ENCODE measurements at places on chromosomes 4 and X.

GRCh38 chr4:153522802-153523094 lies 56.6 kb downstream of the TMEM131L start:
- DNase-seq = no peak

- DNase-seq = no peak
Observed at GRCh38 chr4:12458621-12459020, 1025.5 kb downstream of the RAB28 start.

DNA sequence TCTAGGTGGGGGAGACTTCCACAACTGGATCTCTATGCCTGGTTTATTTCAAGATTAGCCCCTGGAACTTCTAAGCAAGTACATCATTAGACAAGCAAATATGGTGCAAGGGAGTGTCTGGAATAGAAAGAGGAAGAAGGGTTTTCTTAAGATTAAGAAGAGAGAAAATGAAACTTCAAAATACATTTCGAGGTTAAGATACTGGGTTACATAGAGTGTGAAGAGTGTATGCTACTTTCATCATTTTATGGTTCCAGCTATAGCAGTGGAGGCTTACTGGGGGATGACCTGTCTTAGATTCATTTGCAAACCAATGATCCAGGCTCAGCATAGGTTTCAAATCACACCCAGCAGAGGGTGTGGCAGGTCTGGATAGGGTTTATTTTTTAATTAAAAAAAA lies 144.4 kb upstream of the GATB start:
- DNase-seq = no peak

GRCh38 chr4:182736207-182736606 lies 181.0 kb downstream of the DCTD start:
- no peak for DNase-seq

GRCh38 chr4:149896432-149896831 lies 80.8 kb upstream of the IQCM start:
- DNase-seq = no peak

DNA sequence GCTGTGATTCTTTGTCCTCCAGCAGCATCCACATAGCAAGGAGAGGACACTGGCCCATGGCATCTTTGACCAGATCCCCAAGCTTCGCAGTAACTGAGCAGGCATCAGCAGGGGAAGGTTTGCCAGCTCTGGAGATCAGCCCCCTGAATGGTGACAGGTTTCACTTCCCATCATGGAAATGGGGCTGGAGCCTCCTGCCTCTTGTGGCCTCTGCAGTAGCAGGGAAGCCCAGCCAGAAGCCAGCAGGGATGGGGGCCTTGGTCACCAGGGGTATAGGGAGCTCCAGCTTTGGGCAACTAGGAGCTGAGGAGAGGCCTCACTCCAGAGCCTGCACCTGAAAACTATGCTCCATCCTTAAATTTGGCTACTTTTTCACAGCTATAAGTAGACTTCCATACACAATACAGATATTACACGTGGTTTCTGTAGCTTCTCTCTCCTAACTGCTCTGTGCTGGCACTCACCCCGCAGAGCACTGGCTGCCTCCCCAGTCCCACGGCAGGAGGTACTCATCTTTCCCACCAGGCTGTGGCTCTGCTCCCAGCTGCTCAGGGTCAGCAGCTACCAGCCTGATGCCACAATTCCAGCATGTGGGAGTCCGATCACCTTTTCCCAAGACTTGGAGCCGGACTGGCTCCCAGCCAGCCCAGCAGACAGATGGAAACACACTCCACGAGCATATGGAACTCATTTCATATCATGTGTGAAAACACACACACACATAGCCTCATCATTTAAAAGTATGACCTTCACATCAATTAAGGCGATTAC lies 2.8 kb downstream of the TMEM271 start:
- no peak for DNase-seq

DNA sequence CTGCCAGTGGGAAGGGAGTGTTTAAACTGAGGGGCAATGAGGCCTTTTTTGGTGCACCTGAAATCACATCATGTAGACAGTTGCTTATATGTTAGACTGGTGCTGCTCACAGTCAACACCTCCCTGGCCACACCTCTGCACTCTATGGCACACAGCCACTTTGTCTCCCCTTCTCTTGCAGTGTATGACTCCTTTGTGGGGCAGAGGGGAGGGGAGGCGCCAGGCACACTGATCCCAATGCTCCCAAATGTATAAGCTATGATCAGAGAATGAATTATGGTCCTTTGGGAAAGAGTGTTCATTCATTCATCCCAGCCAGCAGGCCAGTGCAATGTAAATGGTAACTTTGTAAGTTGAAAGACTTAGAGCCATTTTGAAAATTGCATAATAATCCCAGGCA lies 4.6 kb upstream of the GPC3 start:
- DNase-seq = no peak

- DNase-seq = no peak
Observed at GRCh38 chrX:113892401-113892800, 691.5 kb upstream of the HTR2C start.

- no peak for DNase-seq
Observed at GRCh38 chrX:30373951-30374350, 64.8 kb upstream of the NR0B1 start.

GRCh38 chr4:38160487-38161207 lies 200.4 kb downstream of the PTTG2 start:
- peak; percentile 40 for DNase-seq

GRCh38 chr4:140971077-140971792 lies 162.0 kb downstream of the RNF150 start:
- no peak for DNase-seq

GRCh38 chr4:34202154-34202553 lies 2042.2 kb downstream of the ARAP2 start:
- no peak for DNase-seq
